ENCODE measurements at places on chromosomes 1 and 21.

DNA sequence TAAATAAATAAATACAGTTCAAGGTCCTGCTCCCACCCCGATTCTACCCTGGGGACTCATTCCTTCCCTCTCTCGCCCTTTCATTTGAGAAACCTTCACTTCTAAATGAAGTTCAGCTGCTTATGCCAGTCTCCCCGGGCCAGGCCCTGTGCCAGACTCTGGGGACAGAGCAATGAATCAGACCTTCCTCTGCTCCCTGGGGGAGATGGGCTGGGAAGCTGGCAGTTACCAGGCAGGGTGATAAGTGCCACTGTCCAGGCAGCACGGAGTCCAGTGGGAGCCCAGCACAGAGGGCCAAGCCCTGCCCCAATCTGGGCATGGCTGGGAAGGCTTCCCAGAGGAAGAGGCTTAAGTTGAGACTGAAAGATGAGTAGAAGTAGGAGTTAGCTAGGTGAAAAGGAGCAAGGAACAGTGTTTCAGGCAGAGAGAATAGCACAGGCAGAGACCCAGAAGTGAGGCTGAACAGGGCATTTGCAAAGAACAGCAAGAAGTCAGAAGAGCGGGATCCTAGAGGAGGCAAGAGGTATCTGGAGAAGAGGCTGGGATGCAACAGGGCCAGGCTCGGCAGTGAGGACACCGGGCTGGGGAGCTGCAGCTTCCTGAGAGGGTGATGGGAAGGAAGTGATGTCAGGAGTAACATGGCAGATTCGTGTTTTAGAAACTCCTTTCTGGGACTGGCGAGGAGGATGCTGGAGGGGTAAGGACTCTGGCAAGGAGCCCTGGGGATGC lies 13.5 kb downstream of the KCNQ4 start:
- DNase-seq: no peak

- peak; percentile 90 for DNase-seq
Measured at GRCh38 chr1:31714442-31715086, 10.7 kb upstream of the COL16A1 start.

DNA sequence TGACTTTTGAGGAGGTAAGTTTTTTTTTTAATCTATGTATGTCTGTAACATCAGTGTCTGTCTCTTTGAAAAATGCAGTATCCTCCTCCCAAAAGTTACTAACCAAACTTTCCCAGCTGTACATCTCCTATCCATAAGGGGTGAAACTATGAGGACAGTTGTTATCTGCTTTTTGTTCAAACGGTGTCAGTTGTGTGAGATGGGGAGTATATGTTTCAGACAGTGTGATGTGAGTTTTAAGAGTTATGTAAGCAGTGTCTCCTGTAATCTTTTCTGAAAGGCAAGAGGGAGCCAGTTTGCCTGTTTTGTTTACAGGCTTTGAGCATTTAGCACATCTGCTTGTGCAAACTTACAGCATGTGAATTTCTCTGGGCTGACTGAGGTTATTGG lies 34.8 kb upstream of the CACYBP start:
- DNase-seq: peak; percentile 39

GRCh38 chr1:160429702-160430535 lies 29.6 kb downstream of the VANGL2 start:
- no peak for DNase-seq

GRCh38 chr1:82392946-82393345 lies 592.2 kb downstream of the ADGRL2 start:
- DNase-seq: no peak

DNA sequence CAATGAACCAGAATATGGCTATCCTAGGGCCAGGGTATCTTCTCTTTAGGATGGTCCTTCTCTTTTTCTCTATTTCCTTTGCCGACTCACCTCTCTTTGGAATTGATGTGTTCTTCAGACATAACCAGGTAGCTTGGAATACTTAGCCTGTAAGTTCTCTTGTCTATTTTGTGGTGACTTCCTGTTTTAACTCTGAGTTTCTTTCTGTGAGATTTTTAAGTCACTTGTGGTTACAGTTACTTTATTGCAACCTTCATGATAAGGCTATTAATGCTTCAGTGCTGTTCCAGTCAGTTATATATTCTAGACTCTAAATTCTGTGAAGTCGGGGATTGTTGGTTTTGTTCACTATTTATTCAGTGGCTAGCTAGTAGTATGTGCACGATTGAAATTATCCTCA lies 46.2 kb downstream of the DISP1 start:
- DNase-seq: no peak

GRCh38 chr1:167454304-167454893 lies 63.9 kb downstream of the CD247 start:
- DNase-seq: no peak

- no peak for DNase-seq
Measured at GRCh38 chr1:41696381-41696780, 211.9 kb upstream of the EDN2 start.

DNA sequence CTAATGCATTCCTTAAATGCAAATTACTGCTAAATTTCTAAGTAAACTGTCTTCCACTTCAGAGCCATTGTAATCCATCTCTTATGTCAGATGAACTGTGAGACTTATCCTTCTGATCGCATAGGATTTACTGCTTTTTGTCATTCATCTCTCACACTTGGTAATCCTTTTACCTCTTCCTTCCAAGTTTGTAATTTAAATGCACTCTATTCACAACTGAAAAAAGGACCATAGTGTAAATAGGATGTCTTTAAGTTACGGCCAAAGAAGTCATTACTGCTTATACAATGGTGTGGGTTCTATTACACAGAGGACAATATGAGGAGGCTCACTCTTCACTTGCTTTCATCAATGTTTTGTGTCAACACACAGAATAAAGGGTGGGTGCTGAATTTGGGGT lies 393.3 kb downstream of the PTBP2 start:
- DNase-seq: no peak

DNA sequence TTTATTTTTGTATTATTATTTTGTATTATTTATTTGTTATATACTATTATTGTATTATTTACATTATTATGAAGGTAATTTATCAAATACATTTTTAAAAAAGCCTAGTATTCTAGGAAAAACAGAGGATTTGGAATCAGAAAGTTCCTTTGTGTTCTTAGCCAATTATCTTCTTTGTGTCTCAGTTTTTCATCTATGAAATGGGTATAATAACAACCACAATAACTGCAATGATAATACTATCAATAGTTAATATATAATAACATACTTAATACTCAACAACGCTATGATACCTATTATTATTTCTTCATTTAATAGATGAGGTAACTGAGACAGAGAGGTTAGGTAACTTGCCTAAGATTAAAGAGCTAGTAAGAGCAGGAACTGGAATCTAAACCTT lies 80.4 kb upstream of the GNG4 start:
- DNase-seq: no peak

- DNase-seq: no peak
Measured at GRCh38 chr1:199038156-199038555, 399.3 kb downstream of the PTPRC start.

DNA sequence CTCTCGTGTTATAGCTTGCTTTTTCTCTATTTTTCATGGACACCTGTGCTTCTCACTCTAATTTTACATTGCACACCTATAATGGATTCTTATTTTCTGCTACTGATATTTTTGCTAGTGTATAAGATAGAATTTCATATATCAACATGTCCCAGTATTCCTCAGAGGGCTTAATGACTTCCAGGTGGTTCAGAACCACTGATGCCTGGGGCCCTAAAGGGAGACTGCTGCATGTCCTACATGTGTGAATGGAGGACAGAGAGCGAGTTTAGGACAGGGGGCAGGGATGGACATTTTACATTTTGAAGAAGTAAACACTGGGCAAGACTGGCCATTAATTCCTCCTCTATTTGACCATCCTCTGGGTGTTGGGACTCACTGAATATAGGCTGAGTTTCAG lies 100.6 kb downstream of the DISC1 start:
- DNase-seq: peak; percentile 51

DNA sequence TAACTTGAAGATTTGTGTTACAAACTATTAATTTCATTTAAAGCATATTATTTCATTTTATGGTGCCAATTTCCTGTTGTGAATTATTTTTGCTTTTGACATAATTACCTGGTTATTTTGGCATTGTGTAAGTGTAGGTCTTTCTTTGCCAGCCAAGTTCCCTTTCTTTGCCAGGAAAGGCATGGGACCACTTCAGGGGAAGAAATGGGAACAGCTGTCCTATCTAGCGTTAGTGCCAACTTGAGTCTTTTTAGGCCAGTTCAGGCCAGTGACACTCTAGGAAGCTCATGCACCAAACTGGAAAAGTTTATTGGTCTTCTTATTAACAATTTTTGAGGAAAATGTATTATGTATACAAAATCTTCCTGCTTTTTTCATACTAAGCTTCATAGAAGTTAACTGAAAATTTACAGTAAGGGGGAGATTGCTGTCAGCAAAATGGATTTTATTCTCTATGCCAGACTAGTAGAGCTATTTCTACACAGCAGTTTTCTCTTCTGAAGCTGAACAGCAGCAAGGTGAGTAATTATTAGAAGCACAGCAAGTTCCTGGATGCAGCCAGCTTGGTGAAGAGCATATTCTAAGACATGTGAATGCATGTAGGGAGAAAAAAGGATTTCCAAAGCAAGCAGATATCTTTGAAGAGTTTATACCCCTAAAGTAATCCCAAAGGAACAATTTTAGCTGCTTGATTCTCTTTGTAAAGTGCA lies 914.6 kb upstream of the ADGRL4 start:
- DNase-seq: no peak

- DNase-seq: no peak
Measured at GRCh38 chr1:203181586-203182386, 4.7 kb downstream of the CHI3L1 start.

DNA sequence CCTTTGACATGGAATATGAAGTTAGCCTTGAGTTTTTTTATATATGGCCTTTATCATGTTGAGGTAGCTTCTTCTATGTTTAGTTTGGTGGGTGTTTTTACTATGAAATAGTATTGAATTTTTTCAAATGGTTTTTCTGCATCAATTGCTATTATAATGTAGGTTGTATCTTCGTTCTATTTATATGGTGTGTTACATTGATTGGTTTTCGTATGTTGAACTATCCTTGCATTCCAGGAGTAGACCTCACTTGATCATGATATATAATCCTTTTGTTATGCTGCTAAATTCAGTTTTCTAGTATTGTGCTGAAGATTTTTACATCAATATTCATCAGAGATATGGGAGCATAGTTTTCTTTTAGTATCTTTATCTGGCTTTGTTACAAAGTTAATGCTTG lies 55.8 kb downstream of the C1orf198 start:
- DNase-seq: no peak

GRCh38 chr1:5571438-5571837 lies 420.8 kb downstream of the NPHP4 start:
- no peak for DNase-seq

DNA sequence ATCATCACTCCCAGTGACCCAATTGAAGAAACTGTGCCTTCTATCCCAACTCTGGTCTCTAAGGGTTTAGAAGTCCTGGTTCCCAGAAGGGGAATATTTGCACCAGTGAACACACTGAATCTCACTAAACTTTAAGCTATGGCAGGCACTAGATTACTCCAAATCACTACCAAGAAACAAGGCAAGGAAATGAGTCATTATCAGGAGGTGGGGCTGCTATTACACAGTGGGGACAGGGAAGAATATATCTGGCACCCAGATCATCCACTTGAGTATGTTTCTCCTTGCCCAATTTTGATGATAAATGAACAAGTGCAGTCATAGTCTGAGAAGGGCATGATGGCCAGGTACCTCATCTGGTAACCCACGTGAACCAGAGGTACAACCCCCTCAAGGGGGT lies 7.0 kb downstream of the MRPL9 start:
- DNase-seq: peak; percentile 9

DNA sequence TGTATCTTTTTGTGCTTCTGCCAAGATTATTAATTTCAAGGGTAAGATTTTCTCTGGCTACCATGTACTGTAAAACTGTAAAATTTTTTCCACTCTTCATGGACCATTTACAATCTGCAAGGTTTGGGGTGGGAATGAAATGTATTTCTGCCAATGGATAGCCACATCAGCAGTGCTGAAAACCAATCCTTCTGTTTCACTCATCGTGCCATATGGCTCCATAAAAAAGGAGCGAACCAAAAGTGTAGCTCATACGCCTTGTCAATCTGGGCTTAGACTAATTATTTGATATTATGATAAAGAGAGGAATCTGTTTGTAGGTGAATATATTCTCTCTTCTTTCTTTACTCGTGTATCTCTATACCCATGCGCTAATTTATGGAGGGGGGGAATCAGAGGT lies 3.0 kb upstream of the SLC44A5 start:
- no peak for DNase-seq

- no peak for DNase-seq
Measured at GRCh38 chr1:237527761-237528160, 363.0 kb downstream of the ZP4 start.

DNA sequence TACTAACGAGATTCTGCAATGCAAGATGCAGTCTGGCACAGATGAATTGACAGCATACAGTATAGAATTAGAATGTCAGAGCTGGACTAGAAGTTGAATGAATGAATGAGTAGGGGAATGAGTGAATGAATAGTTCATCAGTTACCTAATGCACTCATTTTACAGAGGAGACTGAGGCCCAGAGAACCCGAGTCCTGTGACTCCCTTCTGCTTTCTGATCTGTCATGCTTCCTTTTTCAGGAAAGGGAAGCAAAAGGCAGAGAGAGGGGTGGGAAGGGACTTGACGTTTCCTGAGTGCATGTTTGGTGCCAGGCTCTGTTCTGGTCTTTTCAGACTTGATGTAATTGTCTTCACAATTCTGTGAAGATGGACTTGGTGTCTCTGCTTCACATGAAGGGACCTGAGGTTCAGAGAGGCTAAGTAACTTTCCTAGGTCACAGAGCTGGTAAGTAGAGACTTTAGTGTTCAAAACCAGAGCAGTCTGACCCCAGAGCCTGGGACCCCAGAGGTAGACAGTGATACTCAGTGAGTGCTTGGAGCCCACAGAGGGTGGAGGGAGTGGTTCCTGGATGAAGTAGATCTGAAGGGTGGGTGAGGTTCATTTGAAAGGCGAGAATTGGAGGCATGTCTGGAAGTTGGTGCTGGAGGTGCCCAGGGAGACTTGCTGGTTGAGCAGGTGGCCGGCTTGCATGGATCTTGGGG lies 8.0 kb upstream of the MEX3A start:
- DNase-seq: no peak

Measured in adipocyte (in vitro differentiated cells).